ENCODE measurements at places on chromosomes 11 and 22. TPM values are rescaled to one million over a fixed set of nuclear protein-coding genes. Genes with fewer than 3 reads are reported as not detected.

DNA sequence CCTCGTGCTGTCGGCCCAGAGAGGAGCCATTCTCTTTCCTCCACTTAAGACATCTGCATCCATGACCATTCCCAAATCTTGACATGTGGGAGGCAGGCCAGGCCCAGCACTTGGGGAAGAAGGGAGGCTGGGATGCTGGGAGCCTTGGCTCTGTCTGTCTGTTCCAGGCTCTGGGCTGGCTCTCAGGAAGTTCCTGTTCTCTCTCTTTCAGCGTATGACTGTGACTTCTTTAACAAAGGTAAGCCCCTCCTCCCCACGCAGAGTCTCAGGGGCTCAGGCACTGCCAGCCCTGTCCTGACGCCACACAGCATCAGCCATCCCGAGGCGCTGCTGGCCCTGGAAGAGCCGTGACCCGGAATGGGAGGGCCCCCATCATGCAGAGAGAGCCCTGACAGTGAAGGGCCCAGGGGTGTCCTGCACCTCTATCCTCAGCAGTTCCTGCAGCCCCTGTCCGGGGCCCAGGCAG, 52.4 kb downstream of the OTOG start:
- DNase-seq = no peak

- no peak for DNase-seq
Observed at GRCh38 chr11:113664981-113665710, 41.0 kb downstream of the TMPRSS5 start.

DNA sequence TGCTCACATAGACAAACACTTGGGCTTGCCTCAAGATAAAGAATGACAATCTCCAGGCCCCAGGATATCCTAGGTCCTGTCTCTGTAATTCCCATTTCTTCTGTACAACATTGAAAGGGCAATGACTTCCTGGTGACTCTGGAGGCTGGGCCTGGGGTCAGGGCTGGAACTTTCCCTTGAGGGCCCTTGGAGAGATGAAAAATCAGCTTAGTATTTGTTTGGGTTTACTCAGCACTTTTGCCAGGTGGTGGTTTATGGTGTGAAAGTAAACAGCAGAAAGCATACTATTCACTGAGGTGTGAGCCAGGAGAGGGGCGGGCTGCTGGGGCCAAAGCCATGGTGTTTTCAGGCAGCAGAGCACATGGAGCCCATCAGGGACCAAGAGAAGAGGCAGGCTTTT, 214.7 kb upstream of the NARS2 start:
- no peak for DNase-seq

- peak; percentile 40 for DNase-seq
Observed at GRCh38 chr11:10925149-10925926, 67.5 kb upstream of the ZBED5 start.

DNA sequence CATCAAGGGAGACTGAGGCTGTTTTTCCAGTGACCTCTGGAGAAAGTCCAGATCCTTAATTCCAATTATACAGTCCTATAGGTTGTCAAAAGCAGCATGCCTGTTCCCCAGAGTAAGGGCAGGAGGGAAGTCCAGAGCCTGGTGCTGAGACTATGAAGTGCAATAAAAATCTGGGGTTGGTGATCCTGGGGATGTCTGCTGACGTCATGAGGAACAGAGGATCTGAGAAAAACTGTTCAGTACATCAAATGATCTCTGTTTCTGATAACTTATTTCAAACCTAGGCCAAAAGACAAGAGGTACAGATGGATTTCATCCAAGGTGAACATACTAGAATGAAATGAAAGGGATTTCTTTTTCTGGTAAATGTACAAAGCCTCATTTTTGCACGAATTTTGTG, 12.1 kb downstream of the OR5W2 start:
- DNase-seq = no peak

- no peak for DNase-seq
Observed at GRCh38 chr11:359181-359714, 10.1 kb upstream of the B4GALNT4 start.

DNA sequence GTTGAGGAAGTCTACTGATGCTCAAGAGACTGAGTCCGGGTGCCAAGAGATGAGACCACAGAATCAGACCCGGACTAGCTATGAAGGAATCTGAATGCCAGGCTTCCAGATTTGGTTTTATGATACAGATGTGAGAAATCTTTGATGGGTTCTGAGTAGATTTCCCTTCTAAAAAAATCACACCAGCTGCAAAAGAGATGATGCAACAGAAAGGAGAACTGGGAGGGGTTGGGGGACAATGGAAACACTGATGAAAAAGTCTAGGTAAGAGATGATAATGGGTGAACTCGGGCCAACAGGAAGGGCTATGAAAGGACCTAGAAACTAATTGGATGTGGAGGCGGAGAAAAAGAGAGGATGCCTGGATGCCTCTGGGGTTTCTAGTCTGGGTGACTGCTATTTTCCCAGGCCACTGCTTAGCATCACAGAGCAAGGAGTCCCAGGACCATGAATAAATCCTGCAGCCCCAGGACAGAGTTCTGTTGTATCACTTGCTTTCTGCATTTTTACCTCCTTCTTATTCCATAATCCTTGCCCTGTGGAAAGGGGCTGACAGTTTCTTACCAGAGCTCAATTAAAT, 115.4 kb upstream of the SEZ6L start:
- DNase-seq = no peak

GRCh38 chr11:37353192-37353591, 755.2 kb upstream of the RAG2 start:
- DNase-seq = no peak

GRCh38 chr11:45298718-45299117, 12.6 kb upstream of the SYT13 start:
- DNase-seq = no peak

DNA sequence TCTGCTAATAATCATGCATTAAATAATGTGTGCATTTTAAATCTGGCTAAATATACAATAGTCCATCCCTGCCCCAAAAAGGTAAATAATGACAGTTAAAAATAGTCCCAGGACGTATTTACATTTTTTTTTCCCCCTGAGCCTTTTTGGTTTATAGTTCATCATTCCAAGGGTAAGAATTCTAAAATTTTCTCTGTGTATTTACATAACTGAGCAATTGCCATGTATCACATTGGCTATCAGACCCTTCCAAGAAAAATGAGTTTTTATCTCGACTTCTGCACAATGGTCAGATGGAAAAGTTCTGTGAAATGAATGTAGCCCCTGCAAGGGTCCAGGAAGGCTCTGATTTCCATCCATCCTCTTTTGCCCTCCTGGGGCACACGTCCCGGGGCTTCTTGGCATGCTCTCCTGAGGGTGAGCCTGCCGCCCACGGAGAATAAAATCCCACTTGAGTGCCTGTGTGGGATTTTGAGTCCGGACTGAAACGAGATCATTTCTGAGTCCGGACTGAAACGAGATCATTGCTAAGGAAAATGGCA, 94.1 kb upstream of the ANO1 start:
- no peak for DNase-seq

RFPL1 gene
- polyA plus RNA-seq = not detected

DESI1 gene
- 20.1 TPM for polyA plus RNA-seq

GRCh38 chr11:120199613-120200012, 11.2 kb upstream of the OAF start:
- DNase-seq = no peak

DNA sequence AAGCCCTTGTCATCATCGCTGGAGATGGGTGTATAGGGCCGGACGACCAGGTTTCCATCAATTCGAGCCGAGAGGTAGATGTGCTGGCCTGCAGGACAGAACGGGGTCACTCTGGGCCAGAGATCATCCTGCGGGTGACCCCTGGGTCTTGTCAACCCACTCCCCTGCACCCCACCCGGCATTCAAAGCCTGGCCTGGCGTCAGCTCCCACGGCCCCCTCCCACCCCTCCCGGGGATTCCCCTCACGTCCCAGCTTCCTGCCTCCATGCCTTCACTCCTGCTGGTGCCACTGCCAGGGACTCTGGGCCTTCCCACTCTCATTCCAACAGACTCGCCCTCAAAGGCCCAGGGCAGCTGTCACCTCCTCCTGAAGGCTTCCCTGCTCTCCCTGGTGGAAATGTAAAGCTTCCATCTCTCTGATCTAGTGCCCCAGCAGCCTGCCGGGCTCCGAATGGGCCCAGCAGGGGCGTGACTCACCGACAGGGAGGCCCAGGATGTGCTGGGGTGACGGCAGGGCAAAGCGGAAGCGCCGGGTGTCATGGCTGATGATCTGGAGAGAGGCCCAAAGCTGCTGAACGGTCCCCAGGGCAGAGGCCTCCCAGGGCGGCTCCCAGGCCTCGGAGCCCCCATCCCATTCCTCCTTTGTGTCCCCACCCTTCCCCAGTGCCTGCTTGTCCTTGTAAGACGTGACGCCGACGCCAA, 9.3 kb downstream of the ATP5MGL start:
- DNase-seq = no peak

- no peak for DNase-seq
Observed at GRCh38 chr11:120344302-120345004, 8.2 kb downstream of the ARHGEF12 start.

DNA sequence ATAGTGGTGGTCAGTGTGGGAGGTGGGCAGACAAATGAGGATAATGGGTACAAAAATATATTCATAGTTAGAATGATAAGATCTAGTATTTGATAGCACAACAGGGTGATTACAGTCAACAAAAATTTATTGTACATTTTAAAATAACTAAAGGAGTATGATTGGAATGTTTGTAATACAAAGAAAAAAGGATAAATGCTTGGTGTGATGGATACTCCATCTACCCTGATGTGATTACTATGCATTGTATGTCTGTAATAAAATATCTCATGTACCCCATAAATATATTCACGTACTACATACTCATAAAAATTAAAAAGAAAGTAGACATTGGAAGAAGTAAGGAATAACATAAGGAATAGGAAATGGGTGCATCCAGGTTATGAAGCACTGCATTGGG, 15.4 kb downstream of the RRP8 start:
- DNase-seq = no peak

DNA sequence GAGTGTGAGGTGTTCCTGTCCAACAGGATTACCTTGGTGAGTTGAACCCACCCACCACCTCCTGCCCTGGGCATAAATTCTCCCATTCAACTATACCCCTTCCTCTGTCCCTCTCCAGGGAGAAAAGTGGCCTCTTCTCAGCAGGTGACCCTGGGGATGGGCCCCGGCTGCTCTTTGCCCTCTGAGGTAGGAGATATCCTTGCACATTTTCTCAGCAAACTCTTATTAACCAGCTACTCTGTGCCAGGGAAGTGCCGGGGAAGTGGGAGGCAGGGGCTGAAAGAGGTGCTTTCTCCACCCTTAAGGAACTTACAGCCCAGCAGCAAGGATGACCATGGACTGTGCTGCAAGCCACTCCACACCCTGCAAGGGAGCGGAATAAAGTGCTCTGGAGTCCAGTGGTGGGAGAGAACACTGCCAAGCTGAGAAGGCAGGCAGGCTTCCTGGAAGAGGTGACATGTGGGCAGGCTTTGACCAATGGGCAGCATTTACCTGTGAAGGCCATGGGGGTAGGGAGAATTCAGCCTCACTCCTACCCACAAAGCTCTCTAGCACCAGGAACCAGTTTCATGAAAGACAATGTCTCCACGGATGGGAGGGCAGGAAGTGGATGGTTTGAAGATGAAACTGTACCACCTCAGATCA, 21.9 kb upstream of the OAF start:
- no peak for DNase-seq

TTC28 gene
- polyA plus RNA-seq = 30.7 TPM

DNA sequence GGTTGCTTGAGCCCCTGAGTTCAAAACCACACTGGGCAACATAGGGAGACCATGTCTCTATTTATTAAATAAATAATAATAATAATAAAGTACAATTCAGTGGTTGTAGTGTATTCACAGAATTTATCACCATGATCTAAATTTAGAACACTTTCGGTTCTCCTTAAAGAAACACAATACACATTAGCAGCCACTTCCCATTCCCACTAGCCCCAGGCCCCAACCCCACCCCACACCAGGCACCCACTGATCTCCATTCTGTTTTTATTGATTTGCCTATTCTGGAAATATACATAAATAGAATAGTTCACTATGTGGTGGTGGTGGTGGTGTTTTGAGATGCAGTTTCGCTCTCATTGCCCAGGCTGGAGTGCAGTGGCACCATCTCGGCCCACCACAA, 45.7 kb downstream of the BCL2L13 start:
- no peak for DNase-seq

GRCh38 chr11:93846411-93846810, 4.0 kb downstream of the VSTM5 start:
- no peak for DNase-seq

GRCh38 chr11:9263840-9264315, 1.3 kb downstream of the DENND5A start:
- peak; percentile 54 for DNase-seq

DNA sequence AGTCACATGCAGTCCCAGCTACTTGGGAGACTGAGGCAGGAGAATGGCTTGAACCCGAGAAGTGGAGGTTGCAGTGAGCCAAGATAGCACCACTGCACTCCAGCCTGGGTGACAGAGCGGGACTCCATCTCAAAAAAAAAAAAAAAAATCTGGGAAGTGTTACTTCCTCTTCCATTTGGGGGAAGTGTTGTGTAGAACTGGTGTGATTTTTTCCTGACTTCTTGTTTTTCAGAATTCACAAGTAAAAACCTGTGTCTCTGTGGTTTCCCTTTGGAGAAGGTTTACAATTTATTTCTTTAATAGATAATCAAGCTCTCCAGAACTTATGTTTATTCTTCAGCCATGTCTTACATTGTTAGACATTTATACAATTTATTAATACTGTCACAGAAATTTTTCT, 396.1 kb downstream of the BRD1 start:
- no peak for DNase-seq

DNA sequence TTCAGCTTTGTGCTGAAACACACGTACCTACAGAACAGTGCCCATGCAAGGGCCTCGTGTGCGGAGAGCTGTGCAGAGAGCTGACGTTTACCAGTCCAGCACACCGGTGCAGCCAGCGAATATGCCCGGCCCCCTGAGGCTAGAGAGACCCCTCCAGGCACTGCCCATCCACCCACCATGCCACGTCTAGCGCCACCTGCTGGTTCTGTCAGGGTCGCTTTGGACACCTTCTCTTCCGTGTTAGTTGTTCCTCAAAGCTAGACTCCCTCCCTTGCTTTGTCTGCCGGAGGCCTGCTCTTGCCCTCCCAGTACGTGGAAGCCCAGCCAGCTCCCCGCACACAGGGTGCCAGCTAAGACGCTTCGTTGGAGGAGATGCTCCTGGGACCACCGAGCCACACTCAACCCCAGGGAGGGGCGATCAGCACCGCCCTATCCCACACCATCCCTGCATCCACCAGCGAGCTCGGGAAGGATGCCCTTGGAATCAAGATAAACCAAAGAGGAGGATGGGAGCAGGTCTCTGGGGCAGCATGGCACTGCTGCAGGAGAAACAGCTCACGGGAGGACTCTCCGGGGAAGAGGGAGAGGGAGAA, 43.4 kb downstream of the CPT1A start:
- no peak for DNase-seq

DNA sequence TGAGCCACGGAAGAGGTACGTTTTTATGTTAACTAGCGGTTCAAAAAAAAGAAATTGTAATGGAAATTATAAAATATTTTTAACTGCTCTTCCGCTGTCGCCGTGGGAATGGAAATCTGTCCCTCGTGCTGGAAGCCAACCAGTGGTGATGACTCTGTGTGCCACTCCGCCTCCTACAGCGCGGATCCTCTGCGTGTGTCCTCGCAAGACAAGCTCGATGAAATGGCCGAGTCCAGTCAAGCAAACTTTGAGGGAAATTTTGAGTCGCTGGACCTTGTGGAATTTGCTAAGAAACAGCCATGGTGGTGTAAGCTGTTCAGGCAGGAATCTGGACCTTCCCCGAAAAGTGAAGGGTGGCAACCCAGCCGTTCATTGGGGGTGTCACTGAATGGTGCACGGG, 2.9 kb upstream of the CBX7 start:
- no peak for DNase-seq

Measured in hindlimb muscle (tissue), 1 donor.